Lower lobe of right lung (tissue), 2 donors: ENCODE measurements at places on chromosomes 7 and 10. TPM values are rescaled to one million over a fixed set of nuclear protein-coding genes. Genes with fewer than 3 reads are reported as not detected.

Gene IQUB
- total RNA-seq = 3.2 TPM

Gene INTS15
- 33.2 TPM for total RNA-seq

Gene PLXNA4
- 4.3 TPM for total RNA-seq

Gene FOXP2
- total RNA-seq = 10.1 TPM

Gene PRSS2
- not detected for total RNA-seq

Gene ALOX5
- 222 TPM for total RNA-seq

Gene SEMA3E
- 8.8 TPM for total RNA-seq

Gene UNCX
- total RNA-seq = not detected

Gene DYDC2
- 4.2 TPM for total RNA-seq

Gene SPDYE16
- 0.18 TPM for total RNA-seq

Gene CFAP70
- total RNA-seq = 11.3 TPM

Gene IL15RA
- 28.5 TPM for total RNA-seq

Gene ZPBP
- not detected for total RNA-seq

Gene ACSM6
- total RNA-seq = not detected

Gene NPSR1
- not detected for total RNA-seq

Gene GPR26
- not detected for total RNA-seq

Gene GJD4
- not detected for total RNA-seq

Gene OAT
- 54.2 TPM for total RNA-seq

Gene GATA3
- total RNA-seq = 4.6 TPM

Gene ZNF804B
- not detected for total RNA-seq

Gene ATOH7
- not detected for total RNA-seq

Gene GTPBP4
- 28.9 TPM for total RNA-seq

Gene SMO
- total RNA-seq = 3.1 TPM

Gene CCDC172
- total RNA-seq = not detected

Gene GPER1
- 26.0 TPM for total RNA-seq

Gene THSD7A
- 7.2 TPM for total RNA-seq

Gene NIPSNAP2
- 52.9 TPM for total RNA-seq

Gene SPDYE1
- not detected for total RNA-seq

Gene CRTAC1
- 123 TPM for total RNA-seq

Gene FKBP6
- 0.47 TPM for total RNA-seq

Gene HTR5A
- total RNA-seq = not detected

Gene SYNPO2L
- 0.32 TPM for total RNA-seq

Gene IFIT1B
- not detected for total RNA-seq

Gene SPDYE2
- not detected for total RNA-seq

Gene MEPCE
- 36.3 TPM for total RNA-seq

Gene PPP2R2D
- 30.0 TPM for total RNA-seq

Gene CDHR3
- 28.7 TPM for total RNA-seq

Gene HOXA7
- 2.2 TPM for total RNA-seq

Gene TRIM50
- not detected for total RNA-seq

Gene AKR1C4
- not detected for total RNA-seq

Gene COL17A1
- 0.32 TPM for total RNA-seq

Gene AP3M1
- 33.7 TPM for total RNA-seq

Gene OR2A5
- total RNA-seq = not detected

Gene CELF2
- 106 TPM for total RNA-seq

Gene TEX36
- total RNA-seq = not detected

Gene FEZF1
- total RNA-seq = not detected

Gene CYP26A1
- total RNA-seq = not detected

Gene MYPN
- not detected for total RNA-seq

Gene ZCCHC24
- 34.7 TPM for total RNA-seq

Gene PNLIPRP2
- total RNA-seq = not detected

Gene HGF
- 17.2 TPM for total RNA-seq
